ENCODE measurements at places on chromosomes 12 and 14.

DNA sequence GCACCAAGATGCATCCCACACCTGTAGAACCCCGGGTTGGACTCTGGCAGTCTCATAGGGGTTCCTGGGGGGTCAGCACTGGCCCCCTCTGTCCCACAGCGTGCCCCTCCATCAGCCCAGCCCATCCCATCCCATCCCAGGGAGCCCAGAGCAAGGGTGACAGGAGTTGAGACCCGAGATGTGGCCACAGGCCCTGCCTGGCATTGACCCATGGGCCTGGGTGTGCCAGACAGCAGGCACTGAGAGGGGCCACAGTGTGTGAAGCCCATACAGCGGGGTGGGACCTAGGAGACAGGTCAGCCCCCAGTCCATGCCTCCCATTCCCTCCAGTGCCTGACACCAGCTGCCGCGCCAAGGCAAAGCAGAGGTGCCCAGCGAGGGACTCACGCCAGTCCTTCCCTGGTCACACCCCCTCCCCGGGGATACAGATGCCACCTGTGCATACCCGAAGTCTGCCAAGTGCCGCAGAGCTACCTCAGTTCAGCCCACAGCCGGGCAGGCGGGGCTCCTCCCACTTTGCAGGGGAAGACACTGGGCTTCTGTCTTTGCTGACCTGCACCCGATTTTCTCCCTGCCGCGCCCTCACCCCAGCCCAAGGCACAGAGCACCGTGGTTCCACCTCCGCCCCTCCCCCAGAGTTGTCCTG lies 50.4 kb downstream of the CYP46A1 start:
- no peak for DNase-seq

DNA sequence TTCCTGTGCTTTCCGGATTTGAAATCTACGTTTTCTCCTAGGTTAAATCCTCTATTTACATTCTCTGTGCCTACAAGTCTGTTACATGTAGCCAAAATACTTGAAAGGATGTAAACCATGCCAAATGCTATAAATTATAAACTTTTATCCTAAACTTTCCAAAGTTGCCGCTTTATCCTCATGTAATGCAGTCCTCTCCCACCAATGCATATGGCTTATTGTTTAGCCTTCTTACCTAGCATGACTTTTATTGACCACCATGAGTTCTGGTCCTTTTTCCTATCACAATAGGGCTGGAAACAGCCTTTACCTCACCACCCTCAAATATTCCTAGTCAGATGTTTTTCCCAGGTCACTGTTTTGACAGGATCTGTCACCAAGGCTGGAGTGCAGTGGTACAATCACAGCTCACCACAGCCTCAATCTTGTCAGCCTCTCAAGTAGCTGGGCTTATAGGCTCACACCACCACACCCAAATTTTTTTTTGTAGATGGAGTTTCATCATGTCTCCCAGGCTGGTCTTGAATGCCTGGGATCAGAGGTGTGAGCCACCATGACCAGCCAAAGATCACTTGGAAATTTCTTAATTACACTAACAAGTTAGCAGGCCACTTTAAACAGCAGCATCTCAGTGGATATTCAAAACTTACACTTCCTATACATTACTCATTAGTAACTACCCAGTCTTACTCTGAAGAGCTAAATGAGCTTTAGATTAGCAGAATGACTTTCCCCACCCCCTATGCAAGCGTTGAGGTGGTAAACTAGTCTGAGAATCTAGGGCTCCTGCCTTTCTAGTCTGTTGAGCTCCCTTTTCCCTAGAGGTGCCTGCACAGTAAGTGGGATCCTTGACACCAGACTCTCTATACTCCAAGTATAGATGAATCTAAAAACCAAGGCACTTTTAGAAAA lies 4.1 kb downstream of the TUBA1B start:
- DNase-seq: no peak

DNA sequence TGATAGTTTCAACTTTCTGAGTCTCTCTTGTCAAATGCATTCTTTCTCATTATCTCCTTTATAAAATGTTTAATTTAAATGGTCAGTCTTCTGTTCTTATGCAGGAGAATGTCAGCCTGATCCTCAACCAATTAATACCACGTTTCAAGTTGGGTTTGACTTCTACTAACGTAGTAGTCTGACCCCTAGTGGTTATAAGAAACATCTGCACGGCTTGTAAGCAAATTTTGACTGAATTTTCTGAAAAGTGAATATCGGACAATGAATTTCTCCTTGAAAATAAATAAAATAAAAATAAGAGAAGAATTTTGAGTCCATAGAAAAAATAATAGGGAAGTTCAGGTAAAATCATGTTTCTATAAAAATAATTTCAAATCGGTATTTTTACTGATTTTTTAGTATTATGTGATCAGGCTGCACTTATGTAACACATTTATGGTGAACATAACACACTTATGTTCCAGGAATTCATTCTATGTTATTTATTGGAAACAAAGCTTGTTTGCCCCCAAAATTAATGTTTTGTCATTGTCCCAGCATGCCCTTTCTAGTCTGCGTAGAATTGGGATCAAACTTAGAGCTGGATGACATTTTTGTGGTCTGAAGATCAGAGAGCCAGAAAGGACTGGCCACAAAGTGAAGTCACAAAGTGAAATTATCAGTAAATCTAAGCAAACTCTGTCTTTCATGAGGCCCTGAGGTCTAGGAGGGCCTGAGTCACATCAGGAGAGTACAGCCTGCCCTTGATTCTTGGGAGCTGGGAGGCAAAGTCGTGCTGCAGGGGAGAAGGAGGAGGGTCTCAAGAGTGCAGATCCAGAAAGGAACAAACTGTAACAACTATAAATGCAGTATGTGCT lies 101.2 kb upstream of the STXBP6 start:
- no peak for DNase-seq

GRCh38 chr12:132100306-132101065 lies 43.6 kb downstream of the DDX51 start:
- DNase-seq: no peak

DNA sequence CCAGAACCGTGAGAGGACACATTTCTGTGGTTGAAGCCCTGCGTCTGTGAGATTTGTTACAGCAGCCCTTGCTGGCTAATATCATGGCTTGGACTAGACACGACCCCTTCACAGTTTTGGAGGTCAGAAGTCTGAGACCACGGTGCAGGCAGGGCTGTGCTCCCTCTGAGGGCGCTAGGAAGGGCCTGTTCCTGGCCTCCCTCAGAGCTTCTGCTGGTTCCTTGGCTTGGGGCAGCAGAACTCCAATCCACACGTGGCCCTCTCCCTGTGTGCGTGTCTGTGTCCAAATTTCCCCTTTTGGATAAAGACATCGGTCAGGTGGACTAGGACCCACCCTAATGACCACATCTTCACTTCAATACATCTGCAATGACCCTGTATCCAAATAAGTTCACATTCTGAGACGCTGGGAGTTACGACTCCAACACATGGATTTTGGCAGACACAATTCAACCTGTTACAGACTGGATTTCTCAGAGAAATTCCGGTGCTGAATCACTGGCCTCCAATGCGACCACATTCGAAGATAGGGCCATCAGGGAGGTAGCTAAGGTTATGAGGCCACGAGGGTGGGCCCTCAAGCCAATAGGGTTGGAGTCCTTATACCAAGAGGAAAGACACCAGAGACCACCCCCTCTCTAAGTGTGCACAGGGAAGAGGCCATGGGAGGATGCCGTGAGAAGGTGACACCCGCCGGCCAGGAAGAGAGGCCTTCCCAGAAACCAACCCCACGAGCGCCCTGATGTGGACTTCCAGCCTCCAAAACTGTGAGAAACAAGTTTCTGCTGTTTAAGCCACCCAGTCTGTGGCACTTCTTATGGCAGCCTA lies 43.6 kb upstream of the PPP2R5C start:
- DNase-seq: no peak

DNA sequence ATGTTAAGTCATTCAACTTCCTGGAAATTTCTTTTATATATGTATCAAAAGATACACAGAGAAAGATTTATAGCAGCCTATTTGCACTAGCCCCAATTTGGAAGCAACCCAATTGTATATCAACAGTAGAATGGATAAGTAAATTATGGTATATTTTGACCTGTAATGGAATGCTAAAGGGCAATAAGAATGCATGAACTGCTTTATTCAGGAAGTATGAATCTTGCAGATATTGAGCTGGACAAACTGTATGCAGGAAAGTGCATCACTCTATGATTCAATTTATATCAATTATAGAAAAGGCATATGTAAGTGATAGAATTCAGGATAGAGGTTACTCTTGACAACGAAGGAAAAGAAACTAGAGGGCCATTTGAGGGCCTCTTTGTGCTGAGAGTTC lies 913.1 kb upstream of the FBXO33 start:
- no peak for DNase-seq

Measured in T-helper 22 cell (primary cell).